ENCODE measurements at places on chromosomes 2 and 18.

DNA sequence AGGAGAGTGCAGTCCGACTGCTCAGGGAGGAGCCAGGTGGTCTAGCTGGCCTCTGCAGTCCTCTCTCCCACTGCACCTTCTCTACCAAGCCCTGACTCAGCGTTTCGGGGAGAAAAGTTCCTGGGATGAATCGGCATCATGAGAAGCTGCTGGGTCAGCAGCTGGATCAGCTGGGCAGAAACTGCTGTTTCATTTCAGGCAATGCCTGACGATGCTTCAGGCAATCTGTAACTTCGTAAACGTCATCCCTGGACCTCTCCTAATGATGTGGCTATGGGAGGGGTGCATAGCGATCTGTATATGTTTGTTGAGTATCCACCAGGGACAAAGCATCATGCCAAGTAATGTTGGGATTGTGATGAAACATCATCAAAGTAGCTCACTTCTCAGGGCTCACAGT, 20.7 kb downstream of the LIPG start:
- DNase-seq: no peak

- DNase-seq: no peak
Observed at GRCh38 chr2:150046810-150047209, 440.7 kb downstream of the RND3 start.

GRCh38 chr2:235494716-235495372, 1.0 kb downstream of the AGAP1 start:
- no peak for DNase-seq

DNA sequence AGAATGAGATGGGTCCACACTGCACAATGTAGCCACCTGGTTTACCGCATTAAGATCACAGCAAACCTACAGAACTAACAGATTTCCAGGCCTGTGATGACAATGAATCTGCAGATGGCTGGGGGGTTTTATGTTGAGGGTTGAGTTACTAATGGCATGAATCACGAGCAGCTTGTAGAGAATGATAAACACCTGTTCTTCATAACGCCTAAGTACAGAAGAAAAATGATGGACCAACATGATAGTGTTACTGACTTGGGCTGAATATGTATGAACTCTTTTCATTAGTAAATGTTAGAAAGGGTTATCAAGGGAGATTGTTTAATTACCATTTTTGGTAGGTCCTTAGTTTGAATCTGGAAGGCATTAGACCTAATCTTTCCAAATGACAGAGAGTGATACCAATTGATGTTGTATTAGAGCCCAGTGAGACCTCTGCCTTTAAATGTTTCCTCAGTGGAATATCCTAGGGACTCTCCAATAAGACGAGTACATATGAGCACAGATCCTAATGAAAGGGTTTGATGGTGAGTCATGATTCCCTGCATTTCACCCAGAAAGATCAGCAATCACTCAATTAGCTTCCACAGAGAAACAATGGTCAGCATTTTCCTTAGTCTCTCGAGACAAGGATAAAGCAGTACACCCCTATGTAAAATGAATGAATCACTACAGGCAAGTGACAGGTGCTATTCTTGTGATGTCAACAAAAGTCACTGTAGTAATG, 243.8 kb downstream of the DLGAP1 start:
- DNase-seq: peak; percentile 92

DNA sequence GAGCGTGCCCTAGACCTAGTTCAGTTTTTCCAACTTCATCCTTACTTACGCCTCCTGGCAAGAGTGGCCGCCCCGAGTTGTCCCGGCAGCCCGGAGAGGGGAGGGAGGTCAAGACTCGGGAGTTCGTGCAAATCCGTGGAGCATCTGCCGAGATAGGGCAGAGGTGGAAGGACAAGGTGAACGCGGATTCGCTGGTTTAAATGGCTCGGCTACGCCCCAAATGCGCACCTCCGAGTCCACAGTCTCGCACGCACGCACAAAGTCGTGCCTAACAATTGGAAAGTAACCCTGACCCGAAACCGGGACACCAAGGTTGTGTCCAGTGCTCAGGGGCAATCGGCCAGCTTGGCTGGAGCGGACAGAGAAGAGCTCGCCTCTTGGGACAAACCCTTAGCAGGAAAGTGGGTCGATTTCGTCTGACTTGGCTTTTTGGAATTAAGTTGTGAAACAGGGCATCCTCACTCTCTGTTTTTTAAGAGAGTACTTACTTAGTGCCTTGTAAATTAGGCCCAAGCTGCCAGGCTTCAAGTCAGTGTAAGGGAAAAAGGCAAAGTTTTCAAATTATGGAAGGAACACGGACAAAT, 726 bp upstream of the SS18 start:
- DNase-seq: no peak

- DNase-seq: no peak
Observed at GRCh38 chr18:3914109-3914508, 464.1 kb downstream of the TGIF1 start.

DNA sequence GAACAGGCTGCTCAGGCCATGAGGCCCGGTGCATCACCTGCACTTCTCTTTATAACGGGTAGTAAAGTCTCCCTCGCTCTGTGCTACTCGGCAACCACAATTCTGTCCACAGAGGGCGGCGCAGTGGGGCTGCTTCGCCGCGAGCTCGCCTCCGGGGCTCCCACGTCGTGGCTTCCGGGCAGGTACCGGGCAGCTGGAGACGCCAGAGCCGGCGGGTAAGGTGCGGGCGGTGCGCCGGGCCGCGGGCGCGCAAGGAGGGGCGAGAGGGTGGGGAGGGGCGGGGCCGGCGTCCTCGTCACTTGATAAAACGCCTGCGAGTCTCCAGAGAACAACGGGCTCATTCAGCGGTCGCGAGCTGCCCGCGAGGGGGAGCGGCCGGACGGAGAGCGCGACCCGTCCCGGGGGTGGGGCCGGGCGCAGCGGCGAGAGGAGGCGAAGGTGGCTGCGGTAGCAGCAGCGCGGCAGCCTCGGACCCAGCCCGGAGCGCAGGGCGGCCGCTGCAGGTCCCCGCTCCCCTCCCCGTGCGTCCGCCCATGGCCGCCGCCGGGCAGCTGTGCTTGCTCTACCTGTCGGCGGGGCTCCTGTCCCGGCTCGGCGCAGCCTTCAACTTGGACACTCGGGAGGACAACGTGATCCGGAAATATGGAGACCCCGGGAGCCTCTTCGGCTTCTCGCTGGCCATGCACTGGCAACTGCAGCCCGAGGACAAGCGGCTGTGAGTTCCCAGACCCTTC, at the start of gene ITGA6:
ITGA6 (plus strand) TSS at position 331 of the 734 bp plus-strand sequence.
- DNase-seq: peak; percentile 72

- no peak for DNase-seq
Observed at GRCh38 chr2:71463342-71463654, 9.9 kb downstream of the DYSF start.

DNA sequence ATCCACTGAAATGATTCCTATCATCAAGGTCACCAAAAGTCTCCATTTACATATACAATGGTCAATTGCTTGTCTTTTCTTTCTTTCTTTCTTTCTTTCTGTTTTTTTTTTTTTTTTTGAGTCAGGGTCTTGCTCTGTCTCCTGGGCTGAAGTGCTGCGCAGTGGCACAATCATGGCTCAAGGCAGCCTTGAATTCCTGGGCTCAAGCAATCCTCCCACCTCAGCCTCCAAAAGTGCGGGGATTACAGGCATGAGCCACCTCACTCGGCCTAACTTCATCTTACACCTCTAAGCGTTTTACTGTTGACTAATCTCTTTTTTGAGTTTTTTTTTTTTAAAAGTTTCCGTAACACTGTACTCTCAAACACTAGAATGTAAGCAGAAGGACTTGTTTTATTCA, 867 bp downstream of the SF3B6 start:
- DNase-seq: no peak

- DNase-seq: no peak
Observed at GRCh38 chr2:174635015-174635593, 37.5 kb upstream of the WIPF1 start.

DNA sequence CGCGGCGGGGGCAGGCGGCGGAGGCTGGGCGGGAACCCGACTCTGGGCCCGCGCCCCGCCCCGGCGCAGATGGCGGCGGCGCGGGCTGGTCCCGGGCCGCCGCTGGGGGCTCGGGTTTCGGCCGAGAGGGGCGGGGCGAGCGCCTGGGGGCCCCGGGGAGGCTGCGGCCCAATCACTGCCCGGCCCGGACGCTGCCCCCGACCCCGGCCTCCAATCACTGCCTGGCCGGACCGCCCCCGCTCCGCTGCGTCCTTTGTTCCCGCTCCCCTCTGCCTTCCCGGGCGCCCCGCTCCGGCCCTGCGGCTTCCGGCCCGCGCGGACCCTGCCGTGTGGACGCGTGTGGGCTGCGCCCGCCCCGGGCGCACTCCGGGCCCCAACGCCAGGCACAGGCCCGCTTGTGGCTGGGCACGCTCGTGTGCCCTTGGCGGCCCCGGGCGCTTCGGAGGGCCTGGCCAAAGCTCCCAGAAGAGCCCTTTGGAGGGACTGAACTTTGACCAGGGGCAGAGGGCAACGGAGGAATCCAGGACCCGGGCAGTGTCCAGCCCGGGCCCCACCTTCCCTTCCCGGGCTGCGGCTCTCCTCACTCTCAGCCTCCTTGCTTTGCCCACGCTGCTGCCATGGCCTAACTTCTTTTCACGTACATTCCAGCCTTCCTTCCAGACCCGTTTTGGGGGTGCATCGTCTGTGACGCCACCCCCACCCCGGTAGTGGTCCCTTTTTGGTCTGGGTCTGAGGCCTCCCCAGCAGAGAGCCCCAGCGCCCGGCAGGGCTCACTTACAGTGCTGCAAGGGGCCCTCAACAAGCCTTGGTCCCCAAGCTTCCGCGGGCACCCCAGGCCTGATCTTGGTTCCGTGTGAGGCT, 27.1 kb upstream of the PTMA start:
- DNase-seq: peak; percentile 69

GRCh38 chr2:65393046-65393445, 39.4 kb downstream of the SPRED2 start:
- no peak for DNase-seq

GRCh38 chr2:239402666-239403065, 1.8 kb upstream of the HDAC4 start:
- DNase-seq: no peak

- DNase-seq: no peak
Observed at GRCh38 chr2:44866152-44866551, 75.3 kb upstream of the SIX3 start.

DNA sequence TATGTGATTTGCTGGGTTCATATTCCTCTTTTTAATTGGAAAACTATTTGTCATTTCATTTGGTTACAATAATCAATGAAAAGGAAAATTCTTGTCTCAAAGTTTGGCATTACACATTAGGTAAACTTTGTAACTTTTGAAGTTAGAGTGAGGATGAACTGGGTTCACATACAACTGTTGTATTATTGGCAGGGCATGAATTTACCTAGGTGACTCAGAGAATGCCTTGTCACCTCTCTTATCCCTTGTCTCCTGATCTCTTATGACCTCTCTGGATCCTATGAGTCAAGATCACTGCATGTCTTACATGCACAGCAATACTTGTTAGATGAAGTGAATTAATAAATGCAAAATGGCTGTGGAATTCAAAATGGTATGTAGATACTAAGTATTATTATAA, 563.4 kb upstream of the GCFC2 start:
- DNase-seq: no peak

GRCh38 chr2:170076189-170076588, 101.8 kb upstream of the MYO3B start:
- no peak for DNase-seq

GRCh38 chr2:73825408-73825807, 3.4 kb upstream of the STAMBP start:
- DNase-seq: no peak

- DNase-seq: no peak
Observed at GRCh38 chr18:77068321-77069312, 64.0 kb downstream of the MBP start.

- no peak for DNase-seq
Observed at GRCh38 chr2:241507430-241508239, 749 bp downstream of the STK25 start.

DNA sequence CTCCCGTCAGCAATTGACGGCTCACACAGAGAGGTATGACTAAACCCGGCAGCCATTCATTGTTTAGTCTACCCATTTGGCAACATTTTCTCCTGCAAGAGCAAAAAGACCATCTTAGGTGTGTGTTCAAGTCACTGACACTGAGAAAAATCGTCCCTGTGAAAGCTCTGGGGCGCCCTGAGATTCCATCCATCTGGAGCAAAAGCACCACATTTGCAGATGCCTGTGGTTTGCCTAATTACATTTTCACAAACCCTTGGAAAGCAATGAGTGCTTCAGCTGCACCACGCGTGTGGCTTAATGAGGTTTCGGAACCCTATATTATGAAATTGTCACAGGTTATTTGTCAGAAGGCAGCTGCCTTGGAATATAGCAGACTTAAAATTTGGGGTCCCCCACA, 110.7 kb upstream of the PTPRM start:
- no peak for DNase-seq

- no peak for DNase-seq
Observed at GRCh38 chr2:15023221-15023620, 390.7 kb downstream of the LRATD1 start.

- no peak for DNase-seq
Observed at GRCh38 chr2:111100087-111100764, 20.5 kb upstream of the BCL2L11 start.

- no peak for DNase-seq
Observed at GRCh38 chr18:39550701-39551100, 1985.1 kb upstream of the CELF4 start.

DNA sequence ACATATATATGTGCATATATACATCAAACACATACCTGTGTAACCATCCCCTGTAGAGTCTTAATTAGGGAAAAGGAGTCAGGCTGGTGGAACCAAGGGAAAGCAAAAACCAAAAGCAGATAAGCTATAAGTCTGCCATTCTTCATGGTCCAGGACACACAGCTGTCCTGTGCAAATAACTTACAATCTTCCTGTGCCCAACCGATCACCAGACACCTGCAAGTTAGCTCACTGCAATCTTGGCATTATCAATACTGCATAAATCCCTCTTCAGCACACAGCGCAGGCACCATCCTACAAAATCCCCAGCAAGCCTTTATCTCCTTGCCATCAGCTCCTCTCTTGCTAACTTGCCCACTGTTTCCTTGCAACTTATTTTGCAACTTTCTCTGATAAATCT, 60.8 kb upstream of the DYNAP start:
- no peak for DNase-seq

- no peak for DNase-seq
Observed at GRCh38 chr2:211928201-211928600, 610.4 kb downstream of the ERBB4 start.
